ENCODE measurements at places on chromosomes 16 and 17.

DNA sequence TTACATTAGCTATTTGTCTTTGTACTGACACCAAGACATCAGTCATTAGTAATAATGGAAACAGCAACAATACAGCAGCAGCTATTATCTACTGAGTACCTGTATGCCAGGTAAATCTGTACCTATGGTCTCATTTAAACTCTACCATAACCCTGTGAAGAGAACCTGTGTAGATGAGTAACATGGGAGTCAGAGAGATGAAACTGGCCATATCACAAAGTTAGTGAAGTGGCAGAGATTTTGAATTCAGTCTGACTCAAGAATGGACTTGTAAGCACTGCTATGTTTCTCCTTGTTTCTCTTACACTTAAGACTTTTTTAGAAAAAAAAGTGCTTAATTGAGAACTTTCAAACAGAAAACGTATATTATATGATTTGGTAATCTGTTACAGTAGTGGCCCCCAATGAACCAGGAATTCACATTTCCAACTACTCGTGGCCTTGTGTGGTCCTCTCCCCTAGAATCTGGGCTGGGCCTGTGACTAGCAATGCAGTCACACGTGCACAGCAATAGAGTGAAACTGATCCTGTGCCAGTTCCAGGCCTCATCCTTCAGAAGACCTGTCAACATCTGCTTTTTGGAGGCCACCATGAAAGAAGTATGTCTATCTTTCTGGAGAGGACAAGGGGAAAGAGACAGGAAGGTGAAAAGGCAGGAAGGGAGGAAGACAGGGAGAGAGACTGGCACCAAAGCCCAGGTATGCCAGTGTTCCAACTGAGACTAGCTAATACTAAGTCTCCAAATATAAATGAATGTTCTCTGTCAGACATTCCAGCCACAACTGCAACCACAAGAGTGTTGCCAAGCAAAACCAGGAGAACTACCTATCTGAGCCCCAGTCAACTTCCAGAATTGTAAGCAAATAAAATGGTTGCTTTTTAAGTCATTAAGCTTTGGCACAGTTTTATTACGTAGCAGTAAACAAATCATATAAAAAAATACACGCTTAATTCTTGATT is 12.0 kb downstream of the CRLF3 start:
- DNase-seq: no peak

GRCh38 chr17:4463818-4464476 is 30.2 kb downstream of the SPNS3 start:
- DNase-seq: no peak

DNA sequence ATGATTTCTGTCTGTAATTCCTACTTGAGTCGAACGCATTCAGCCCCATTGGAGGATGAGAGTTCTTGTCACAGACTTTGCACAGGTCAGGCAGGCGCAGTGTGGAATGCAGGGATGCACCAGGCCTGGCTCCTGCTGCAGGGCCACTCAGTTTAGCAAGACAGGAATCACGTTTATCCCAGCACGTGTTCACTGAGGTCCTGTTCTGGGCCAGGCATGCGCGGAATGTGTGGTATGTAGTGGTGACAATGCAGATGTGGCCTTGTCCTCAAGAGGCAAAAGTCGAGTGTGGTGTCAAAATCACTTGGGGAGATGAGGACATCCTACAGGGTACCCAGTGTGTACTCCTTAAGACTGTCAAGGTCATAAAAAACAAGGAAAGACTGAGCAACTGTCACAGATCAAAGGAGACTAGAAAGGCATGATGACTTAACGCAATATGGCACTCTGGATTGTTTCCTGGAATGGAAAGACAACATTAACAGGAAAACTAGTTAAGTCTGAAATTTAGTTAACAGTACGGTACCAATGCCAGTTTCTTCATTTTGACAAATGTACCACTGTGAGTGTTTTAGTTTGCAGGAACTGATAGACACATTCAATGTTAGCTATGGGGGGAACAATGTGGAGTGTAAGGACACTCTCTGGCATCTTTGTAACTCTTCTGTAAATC is 121.5 kb upstream of the ADAMTS18 start:
- no peak for DNase-seq

- DNase-seq: no peak
Observed at GRCh38 chr17:35705230-35705629, 26.2 kb upstream of the RASL10B start.

GRCh38 chr17:76078860-76079534 is at the start of gene ZACN:
Gene ZACN (plus strand): TSS chr17:76079182. CDS start chr17:76079265, 83 bp downstream.
- peak; percentile 36 for DNase-seq

DNA sequence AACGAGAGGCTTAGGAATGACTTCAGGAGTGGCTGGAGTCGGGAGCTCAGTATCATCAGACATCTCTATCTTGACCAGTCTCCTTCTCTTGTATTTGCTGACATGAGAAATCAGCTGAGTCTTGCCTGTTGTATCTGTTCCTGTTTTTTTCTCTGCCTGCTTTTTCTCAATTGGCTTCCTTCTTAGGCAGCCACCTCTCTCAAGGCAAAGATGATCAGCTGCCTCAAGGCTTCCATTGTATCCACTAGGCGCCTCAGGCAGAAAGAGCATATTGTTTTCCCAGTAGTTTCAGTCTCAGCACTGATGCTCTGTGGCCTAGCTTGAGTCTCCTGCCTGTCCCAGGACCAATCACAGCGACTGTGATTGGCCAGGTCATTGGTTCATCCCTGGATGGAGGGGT is 306.2 kb downstream of the CPPED1 start:
- no peak for DNase-seq

- DNase-seq: no peak
Observed at GRCh38 chr16:27325736-27326135, 12.0 kb downstream of the IL4R start.

- no peak for DNase-seq
Observed at GRCh38 chr17:60926466-60927183, 249.0 kb downstream of the BCAS3 start.

DNA sequence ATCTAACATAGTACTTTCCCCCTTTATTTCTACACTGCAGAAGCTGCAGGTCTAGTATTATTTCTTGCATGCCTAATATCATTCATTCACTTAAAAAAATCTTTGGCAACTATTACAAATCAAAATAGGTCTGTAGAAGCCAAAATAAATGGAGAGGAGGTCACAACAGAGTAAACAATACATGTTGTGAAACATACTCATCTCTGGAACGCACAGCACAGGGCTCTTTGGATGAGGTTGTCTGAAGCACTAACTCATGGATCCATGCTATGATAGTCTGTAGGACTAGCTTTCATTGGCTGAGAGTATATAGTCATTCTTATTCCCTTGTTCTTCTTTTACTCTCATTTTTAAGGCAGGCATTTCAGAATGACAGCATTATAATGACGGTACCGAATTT is 21.3 kb downstream of the MYO1D start:
- DNase-seq: no peak

- DNase-seq: no peak
Observed at GRCh38 chr17:82443465-82444283, 6.9 kb downstream of the CYBC1 start.

DNA sequence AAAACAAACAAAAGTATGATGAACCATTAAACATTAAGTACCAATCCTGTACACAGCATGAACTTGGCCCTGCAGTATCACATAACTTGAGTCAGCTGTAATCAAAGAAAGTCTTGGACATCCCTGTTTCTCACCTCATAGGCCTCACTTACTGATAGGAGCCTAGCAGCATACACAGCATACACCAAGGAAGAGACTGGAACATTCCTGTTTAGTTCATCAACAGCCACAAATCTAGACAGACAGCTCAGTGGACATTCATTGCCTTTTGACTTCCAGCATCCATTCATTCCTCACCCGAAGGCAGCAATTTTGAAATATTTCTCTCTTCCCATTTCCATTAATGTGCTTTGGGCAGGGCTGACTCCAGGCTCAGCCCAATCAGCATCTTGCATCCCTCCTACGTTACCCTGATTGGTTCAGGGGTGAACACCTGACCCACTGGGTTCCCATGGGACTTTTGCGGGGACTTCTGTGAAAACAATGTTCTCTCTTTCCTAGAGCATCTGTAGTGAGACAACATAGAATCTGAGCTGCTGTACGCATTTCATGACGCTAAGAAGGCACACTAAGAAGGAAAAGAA is 336.7 kb upstream of the ZFHX3 start:
- DNase-seq: no peak

DNA sequence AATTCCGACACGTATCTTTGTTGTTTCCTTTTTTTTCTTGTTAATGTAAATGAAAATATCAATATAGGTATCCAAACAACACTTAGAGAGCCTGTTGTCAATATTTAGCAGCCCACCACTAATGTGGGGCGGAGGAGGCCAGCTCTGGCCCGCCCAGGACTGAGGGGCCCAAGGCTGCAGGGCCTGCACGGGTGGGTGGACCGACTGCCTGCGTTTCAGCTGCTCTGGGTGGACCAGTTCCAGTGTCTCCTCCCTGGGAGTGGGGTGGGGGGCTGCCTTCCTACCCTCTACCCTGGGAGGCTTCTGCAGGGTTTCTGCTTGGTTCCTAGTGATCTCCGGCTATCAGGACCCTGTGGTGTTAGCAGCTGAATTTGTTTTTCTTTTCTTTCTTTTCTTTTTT is 15.9 kb upstream of the ADGRG1 start:
- DNase-seq: no peak

GRCh38 chr17:74435775-74436359 is 4.0 kb downstream of the GPRC5C start:
- DNase-seq: no peak

DNA sequence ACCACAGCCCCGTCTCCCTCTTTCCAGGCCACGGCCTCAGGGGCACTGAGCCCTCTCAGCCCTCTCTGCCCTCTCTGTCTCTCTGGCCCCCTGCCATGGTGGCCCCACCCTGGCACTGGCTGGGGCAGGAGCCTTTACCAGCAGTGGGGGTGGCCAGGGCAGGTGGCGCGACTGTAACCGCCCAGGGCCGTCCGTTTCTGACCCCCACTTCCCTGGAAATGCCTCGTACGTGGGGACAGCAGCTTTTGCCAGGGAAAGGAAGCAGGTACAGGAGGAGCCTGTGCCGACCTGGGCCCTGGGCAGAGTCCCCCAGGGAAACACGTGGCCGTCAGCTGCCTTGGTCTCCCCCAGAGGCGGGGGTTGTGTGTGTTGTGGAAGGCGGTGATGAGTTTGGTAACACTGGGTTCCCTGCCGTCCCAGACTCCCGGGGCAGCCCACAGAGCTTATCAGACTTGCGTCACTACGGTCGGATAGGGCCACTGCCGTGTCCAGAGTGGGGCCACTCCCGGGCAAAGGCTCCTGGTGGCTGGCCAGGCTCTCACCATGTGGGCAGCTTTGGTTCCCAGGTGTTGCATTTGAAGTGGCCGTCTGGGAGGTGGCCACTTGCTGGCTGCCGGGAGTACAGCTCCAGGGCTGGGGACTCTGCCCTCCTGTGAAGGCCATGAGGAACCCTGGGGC is 249.3 kb upstream of the CIBAR2 start:
- no peak for DNase-seq

DNA sequence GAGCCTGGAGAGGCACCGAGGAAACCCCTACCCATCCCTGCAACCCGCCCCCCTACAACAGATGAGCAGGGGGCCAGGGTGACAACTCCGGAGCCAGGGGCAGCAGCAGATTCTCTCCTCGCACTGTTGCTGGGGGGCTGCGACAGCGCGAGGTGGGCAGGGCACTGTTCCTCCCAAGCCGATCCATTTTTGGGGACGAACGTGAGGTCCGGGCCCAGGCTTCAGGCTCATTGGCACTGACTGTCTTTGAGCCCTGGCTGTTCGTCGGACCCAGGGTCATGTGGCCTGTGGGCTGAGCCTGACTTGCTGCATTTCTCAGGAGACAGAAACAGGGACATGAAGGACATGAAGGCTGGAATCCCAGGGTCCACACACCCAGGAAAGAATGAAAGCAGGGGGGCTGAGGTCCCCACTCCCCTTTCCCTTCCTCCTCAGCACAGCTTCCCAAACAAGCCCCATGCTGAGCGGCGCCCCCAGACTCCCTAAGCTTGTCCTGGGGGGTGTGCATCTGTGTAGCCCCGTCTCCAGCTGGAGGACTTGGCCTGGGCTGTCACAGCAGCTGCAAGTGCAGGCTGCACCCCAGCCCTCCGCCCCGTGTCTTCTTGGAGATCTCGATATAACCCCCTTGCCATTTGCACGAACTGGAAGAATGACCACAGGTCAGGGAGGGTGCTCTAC is 18.7 kb downstream of the CEP295NL start:
- no peak for DNase-seq

- DNase-seq: no peak
Observed at GRCh38 chr17:44023545-44024270, 8.9 kb upstream of the TMEM101 start.

DNA sequence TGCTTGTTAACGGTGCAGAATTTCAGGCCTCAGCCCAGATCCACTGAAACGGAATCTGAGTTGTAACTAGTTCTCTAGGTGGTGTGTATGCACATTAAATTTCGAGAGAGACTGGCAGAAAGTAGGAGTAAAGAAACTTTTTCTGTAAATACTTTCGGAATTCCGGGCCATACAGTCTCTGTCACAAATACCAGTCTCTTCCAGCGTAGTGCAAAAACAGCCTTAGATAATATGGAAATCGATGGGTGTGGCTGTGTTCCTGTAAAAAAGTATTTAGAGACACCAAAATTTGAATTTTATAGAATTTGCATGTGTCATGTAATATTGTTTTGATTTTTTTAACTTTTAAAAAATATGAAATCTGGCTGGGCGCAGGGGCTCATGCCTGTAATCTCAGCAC is 109.7 kb downstream of the ABCC1 start:
- no peak for DNase-seq

DNA sequence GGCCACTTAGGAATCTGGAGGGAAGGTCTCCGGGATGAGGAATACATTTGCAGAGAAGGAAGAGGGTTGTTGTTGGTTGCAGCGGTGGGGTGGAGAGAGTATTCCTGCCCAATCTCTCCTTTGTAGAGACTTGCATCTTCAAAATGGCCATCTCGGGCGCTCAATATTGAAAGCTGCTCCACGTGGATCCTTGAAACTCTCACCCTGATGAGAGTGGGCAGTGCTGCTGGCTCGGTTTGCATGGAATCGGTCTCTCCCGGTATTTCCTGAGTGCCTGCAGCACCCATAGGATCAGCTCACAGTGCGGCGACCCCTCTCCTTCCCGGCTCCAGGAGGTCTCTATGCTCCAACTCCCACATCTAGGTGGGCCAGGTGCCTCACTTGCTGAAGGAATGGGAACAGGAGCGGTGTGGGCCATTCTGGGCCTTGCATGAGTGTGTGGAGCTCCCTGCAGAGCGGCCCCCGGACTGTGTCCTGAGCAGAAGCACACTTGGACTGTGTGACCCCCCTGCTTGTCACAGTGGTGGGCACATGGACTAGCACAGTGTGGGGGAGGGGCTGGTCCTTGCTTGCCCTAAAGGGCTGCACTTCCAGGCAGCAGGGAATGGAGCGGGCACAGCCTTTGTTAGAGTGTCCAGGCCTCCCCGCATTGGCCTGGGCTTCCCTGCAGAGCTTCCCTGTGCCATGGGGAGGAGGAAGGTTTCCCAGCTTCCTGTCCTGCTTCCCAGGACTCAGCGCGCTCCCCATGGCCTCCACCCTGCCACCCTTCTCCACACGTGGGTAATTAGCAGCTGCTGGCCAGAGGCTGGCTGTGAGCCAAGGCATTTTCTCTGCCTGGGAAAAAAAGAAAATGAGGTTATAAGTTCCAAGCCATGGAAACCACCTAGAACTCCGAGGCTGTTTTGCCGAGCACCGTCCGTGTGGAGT is 139.3 kb downstream of the IRF8 start:
- no peak for DNase-seq

- no peak for DNase-seq
Observed at GRCh38 chr16:78552716-78553115, 453.3 kb downstream of the WWOX start.

GRCh38 chr16:11256661-11257130 is 692 bp upstream of the SOCS1 start:
- DNase-seq: no peak
